ENCODE measurements at places on chromosomes 11 and 22.

- no peak for DNase-seq
These were observed 526 bp downstream of the C1QTNF6 start for GRCh38 chr22:37187552-37187890.

GRCh38 chr11:44266056-44266780 lies 43.7 kb downstream of the ALX4 start:
- DNase-seq = no peak

- no peak for DNase-seq
These were observed 12.4 kb upstream of the ALG8 start for GRCh38 chr11:78151804-78152203.

DNA sequence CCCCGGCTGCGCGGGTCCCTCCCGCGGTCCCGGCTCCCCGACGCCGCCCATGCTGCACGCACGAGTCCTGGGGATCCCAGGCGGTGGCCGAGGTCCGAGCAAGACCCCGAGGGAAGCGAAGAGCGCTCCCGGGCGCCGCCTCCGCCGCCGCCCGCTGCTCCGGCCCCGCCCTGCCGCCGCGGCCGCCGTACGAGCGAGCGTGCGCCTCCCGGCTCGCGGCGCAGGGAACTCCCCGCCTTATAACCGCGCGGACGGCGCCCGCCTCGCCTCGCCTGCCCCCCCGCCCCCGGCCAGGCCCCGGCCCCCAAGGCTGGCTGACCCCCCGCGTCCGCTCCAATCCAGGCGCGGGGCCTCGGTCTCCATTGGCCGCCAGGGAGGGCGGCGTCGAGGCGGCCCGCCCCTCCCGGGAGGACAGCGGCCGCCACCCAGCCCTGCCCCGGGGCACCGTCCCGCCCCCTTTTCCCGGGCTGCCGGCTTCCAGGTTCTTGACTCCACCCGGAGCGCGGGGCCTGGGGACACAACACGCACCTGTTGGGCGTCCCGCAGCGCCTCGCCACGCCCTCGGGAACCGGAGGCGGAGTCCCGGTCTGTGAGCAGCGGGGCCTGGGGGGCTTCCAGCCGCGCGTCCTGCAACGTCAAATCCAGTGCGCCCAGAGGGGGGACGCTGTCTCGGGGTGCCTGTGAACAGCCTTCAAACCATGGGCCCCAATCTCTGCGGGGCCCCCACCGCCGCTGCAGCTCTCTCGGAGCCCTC lies at the start of gene FADS3:
Gene FADS3 (minus strand): TSS at position 215 of the 754 bp plus-strand sequence. CDS start 164 bp downstream, at position 51.
- peak; percentile 78 for DNase-seq

- DNase-seq = no peak
These were observed 1091.9 kb upstream of the RAG2 start for GRCh38 chr11:37689951-37690350.

- no peak for DNase-seq
These were observed 94.9 kb upstream of the CADM1 start for GRCh38 chr11:115599125-115599524.

GRCh38 chr22:36350751-36351594 lies 36.8 kb downstream of the MYH9 start:
- DNase-seq = no peak

DNA sequence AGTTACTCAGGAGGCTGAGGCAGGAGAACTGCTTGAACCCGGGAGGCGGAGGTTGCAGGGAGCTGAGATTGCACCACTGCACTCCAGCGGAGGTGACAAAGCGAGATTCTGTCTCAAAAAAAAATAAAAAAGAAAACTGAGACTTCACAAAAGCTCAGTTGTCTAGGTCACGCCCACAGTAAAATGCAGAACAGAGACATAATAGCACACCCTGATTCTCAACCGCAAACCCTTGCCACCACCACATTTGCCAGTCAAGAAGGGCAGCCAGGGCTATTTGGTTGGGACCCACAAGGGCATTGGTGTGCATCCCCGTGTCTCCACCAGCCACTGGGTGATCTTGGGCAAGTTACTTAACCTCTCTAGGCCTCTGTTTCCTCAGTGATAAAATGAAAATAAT lies 25.4 kb downstream of the CREB3L1 start:
- DNase-seq = peak; percentile 66

DNA sequence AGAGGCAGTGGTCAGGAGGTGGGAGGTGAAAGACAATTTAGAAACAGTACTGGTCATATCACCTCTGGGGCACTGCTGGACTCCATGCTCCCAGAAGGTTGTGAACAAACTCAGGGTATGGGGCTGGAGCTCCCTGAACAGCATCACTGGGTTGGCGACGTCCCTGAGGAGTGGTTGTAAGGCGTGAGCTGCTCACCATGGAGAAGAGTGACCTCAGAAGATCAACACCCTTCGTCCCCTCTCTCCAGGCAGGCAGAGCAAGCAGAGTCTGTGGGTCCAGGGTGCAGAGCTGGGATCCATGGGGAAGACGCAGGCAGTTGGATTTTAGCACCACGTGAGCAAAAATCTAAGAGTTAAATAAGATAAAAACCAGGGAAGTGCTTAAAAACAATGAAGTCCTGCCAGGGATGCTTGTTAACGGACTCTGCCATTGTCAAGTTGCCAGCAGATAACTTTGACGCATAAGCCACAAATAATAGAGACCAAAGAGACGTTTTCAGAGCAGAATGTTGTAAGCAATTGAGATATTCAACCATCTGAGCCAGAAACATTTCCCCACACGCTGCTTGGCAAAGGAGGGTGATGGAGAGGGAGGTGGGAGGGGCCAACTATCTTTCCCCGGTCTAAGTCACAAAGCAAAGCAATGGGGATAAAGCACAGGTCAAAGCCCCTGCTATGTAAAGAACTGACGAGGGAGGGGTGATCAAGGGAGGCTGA lies 13.6 kb downstream of the PNPLA5 start:
- no peak for DNase-seq

DNA sequence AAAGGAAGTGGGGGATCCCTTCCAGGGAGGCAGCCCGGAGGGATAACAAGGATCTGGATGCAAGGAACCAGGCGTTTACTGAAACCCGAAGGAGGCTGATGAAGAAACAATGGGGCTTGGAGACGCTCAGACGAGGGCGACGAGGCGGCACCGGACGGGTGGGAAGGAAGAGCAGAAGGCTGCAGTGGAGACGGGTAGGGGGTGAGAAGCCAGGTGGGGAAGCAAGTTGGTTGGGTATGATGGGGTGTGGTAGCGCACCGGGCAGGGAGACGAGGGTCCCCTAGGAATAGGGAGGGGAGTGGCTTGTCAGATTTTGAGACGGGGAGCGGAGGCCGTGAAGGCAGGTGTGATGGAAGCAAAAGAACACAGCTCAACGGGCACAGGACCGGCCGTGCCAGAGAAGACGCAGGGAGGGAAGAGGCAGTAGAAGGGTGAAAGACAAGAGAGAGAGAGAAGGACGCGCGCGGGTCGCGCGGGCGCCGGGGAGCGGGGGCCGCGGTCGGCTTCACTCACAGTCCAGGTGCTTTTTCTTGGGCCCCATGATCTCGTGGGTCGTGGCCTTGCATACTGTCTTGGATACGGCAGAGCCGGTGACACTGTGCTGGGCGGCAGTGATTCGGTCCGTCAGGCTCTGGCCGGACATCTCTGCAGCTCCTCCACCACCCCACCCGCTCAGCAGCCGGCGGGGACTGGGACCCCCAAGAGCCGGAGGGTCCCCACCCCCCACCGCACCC lies 579 bp downstream of the PICALM start:
- peak; percentile 53 for DNase-seq

GRCh38 chr22:37485395-37486223 lies 575 bp downstream of the MFNG start:
- DNase-seq = no peak

DNA sequence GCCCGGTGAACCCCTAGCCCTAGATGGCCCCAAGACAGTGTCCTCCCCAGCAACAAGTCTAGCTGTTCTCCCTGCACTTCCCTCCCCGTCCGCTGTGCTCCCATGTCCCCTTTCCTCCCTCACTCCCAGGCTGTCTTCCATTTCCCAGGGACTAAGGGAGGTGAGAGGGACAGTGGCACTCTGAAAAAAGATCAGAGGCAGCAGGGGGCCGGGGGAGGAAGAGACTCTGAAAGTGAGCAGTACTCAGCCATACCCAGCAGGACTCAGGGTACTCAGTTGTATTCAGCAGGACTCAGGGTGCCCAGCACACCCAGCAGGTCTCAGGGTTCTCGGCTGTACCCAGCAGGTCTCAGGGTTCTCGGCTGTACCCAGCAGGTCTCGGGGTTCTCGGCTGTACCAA lies 48.4 kb upstream of the THY1 start:
- DNase-seq = no peak

DNA sequence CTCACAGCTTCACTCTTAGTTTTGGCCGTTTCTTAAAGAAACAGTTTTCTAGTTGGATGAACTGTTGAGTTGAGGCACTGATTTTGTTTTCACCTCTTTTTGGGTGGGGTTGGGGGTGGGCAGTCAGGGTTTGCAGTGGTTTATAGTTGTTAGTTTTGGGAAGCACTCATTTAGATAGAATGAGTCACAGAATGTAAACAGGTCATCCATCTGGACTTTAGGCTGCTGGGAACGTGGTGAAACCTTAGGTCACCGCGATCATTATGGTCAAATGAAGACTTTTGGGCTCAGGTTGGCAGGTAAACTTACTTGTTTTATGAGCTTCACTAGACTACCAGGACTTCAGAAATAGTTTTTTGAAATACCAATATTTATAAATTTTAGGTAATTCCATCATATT lies 48.4 kb downstream of the CSTPP1 start:
- no peak for DNase-seq

DNA sequence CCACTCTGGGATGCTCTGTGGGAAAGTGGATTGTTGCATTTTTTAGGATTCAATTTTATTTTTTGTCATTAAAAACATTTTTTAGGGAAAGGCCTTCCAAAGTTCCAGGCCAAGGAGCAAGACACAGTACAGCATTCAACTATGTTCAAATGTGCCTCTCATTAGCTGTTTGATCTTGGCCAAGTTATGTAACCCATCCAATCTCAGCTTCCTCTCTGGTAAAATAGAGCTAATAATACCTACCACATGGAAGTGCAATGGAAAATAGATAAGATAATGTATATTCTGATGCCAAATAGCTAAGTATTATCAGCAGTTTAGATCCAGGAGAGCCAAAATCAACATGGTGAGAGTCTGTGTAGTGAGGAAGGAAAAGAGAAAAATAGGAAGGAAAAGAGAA lies 220.3 kb upstream of the SESN3 start:
- no peak for DNase-seq

DNA sequence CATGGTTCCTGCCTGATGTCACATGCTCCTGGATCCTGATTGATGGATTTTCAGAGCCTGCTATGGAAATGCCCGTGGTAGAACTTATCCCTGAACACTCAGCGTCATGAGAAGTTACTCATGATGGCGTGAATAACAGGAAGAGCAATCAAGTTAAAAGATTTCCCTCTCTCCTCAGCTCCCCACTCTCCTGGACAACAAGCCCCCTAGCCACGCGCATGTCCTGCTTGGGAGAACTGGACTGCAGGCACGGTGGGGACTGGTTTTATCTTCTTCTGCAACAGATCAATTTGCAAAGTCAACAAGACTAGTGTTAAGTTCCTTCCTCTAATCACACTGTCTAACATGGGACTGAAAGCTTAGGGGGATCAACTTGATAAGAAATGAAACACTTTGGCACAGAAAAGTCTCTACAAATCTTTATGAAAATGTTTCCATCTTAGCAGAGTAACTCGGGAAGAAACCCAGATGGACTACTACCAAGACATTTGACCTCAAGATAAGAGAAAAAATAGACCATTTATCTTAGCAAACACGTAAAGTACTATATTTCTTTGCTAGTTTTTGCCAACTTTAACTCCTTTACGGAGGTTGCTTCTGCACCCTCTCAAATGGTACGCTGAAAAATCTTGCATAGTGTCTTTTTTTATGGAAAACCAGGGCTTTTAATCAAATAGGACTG lies 27.6 kb downstream of the POU2AF1 start:
- DNase-seq = no peak

DNA sequence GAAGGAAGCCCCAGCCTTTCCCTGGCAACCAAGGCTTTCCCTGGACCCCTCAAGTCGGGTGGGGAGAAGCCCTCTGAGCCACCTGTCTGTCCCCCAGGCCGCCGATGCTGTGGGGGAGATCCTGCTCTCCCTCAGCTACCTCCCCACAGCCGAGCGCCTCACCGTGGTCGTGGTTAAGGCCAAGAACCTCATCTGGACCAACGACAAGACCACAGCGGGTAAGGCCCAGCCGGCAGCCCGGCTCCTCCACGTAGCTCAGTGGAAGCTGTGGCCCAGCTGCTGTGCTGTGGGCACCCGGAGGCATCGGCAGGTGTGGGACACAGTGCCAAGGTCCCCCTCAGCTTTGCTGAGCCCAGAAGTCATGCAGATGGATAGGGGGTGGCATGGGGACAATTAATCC lies 12.2 kb upstream of the RHOD start:
- no peak for DNase-seq

DNA sequence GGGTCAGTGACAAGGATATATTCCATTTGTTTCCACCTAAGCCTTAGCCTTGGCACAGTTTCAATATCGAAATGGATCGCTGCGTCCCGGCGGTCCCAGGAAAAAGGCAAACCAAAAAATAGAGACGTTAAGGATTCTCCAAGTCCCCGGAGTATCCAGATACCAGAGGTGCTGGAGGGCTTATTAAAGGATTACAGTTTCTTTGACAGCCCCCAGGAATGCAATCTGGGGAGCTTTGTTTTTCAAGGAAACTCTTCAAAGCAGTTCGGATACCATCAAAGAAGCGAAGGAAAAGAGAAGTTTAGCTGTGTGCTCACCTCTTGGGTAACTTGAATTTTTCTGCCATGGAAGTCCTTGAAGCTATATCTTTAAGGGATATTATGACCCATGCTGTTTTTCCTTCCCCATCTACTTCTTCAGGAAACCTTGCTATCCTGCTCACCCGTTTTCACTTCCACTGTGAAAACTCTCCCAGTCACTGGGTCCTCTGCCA lies 600 bp upstream of the GPR83 start:
- no peak for DNase-seq

DNA sequence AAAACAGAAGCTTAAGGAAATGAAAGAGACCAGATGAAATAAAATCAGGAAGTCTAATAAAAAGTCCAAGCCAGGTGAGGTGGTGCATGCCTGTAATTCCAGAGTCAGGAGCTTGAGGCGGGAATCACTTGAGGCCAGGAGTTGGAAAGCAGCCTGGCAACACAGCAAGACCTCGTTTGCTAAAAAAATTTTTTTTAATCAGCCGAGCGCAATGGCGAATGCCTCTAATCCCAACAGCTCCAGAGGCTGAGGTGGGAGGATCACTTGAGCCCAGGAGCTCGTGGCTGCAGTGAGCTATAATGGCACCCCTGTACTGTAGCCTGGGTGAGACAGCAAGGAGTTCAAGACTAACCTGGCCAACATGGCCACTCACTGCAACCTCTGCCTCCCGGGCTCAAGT lies 8.0 kb downstream of the RAB6A start:
- no peak for DNase-seq

GRCh38 chr11:1353383-1354124 lies 36.2 kb upstream of the BRSK2 start:
- DNase-seq = no peak

- DNase-seq = no peak
These were observed 628 bp downstream of the PSMC3 start for GRCh38 chr11:47425611-47426010.
